Dermis blood vessel endothelial cell (primary cell): ENCODE measurements at places on chromosomes 16 and 17. TPM values are rescaled to one million over a fixed set of nuclear protein-coding genes. Genes with fewer than 3 reads are reported as not detected.

DNA sequence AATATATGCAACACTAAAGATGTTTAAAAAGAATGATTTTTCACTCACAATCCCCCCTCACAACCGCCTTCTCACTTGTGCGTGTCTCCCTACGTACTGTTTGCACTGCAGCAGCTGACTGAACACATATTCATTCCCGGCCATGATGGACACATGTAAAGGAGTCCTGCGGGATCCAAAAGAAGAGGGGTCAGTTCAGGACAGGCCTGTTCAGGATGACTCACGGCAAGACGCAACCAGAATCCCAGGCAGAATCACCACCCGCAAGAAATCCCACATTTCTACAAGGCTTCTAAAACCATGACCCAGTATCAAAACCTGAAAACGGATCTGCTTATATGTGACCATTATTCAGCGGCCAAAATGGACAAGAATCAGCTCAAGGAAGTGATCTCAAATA lies 52.3 kb downstream of the CYB5D2 start:
- no peak for DNase-seq

GRCh38 chr16:17474572-17474971 lies 3.8 kb upstream of the XYLT1 start:
- DNase-seq = no peak

- DNase-seq = peak; percentile 87
Observed at GRCh38 chr16:19502395-19503131, 19.3 kb downstream of the GDE1 start.

DPH1 gene
- 18.4 and 25.7 TPM in 2 replicates for total RNA-seq

CLDN6 gene
- not detected in 2 replicates for total RNA-seq
